NCI-H510A treated with DMSO at 0.1 percent for 48 hours (cell line): ENCODE measurements at places on chromosomes 11 and 22.

DNA sequence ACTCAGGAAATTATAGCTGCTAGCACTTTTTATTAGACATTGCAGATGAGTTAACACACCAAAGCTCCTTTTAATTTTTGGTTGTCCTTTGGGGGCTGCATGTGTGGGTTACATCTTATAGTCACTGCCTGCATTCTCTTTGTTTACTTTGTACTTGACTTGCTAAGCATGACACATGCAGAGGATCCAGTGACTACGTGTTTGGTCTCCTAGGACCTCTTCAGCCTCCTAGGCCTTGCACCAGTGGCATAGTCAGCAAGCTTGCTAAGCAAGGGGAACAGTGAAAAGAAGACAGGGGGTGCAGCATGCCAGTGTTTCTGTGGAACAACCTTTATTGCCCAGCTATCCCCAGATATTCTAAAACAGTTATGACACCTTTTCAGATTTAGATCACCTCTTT is 108.2 kb downstream of the PAX6 start:
- peak; percentile 28 for DNase-seq

DNA sequence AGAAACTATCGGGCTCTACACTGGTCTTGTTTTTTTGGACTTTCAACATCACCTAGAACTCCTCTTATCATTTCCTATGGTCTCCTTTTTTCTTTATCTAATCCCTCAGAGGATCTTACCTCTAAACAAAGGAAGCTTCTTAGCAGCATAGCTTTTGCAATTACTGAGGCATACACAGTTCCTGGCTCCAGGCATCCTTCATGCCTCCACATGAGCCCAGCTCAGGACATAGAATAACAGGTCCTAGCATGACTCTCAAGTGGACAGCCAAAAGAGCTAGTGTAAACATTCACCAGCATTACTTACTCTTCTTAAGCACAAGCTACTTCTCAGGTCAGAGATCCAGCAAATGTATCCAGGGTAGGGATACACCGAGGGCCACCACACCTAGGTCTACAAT is 17.1 kb downstream of the CFAP300 start:
- DNase-seq, result no peak

DNA sequence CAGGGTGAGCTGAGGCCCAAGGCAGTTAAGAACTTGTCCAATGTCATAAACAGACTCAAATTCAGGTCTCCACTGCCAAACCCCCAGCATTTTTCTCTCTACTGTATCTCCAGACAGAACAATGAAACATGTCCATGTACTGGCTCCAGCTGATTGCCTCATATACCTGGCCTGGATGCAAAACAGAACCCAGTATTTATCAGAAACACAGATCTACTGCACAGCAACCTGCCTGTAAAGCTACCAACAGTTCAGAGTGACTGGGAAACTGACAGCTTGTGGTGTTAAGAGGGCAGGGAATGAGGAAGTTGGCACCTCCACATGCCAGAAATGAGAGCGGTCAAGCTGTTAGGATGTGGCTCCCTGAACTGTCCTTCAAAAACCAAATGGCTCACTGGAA is 41.6 kb downstream of the C11orf71 start:
- no peak for DNase-seq

GRCh38 chr11:110098645-110099044 is 5.5 kb downstream of the ZC3H12C start:
- DNase-seq, result no peak

GRCh38 chr11:98568013-98568412 is 452.7 kb upstream of the CNTN5 start:
- DNase-seq, result peak; percentile 0

DNA sequence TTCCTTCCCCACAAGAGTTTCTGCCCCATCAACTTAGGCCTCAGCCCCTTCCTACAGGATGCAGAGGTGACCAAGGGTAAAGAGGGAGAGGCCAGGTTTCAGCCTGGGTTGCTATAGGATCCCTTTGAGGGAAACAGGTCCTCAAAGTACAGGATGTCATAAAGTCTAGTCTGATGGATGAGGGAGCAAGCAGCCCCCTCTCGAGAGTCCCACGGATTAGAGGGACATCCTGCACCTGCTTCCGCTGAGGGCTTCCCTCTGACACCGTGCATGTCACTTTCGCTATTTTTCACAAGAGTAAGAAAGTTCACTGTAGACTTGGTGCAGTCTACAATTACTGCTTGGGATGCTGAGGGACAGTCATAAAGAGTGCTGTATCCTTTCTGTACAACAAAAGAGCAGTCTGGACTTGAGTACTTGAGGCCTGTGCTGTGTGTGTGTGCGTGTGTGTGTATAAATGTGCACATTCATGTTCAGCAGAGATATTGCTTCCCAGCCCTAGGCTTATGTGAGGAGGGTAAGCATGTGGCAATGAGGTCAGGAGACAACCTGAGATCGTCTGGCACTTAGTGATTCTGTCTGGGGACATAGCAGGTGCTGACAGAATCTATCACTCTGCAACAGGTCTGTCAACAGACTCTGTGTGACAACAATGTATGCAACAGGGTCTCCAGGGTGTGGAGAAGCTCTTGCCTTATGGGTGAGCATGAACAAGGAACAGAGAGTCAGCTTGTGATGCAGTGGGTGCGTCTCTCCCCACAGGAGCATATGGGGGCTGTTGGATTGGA is 18.0 kb upstream of the CHST1 start:
- peak; percentile 44 for DNase-seq

- DNase-seq, result no peak
Measured at GRCh38 chr22:28628766-28629165, 50.9 kb downstream of the TTC28 start.

DNA sequence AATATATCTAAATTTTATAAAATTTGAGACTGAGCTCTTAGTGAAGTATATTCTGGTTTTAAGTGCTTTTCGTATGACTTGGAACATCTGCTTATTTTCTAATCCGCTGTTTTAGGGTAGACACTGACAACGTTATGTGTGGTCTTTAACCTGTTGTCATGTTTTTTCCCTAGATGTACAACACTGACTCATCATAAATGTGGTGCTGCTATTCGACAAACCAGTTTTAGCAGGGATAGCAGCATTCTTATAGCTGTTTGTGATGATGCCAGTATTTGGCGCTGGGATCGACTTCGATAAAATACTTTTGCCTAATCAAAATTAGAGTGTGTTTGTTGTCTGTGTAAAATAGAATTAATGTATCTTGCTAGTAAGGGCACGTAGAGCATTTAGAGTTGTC is 23.8 kb upstream of the HIKESHI start:
- no peak for DNase-seq

- DNase-seq, result no peak
Measured at GRCh38 chr11:30730011-30730410, 143.9 kb upstream of the MPPED2 start.

- DNase-seq, result no peak
Measured at GRCh38 chr11:110990311-110990710, 255.2 kb upstream of the POU2AF2 start.

DNA sequence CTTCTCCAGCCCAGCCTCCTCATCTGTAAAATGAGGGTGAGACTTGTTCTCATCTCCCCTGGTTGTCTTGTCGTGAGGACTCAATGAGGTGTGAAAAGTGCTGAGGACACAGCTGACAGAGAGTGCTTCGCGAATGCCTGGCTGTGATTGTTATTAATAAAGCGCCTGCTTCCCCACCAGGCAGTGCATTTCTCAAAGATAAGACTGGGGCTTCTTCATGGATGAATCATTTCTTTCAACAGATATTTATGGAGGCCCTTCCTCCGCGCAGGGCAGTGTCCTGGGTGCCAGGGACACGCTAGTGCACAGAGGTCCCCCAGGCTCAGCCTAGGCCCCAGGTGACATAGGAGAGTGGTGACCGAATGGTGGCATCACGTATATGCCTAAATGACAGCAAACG is 34.3 kb upstream of the SHISAL1 start:
- no peak for DNase-seq

DNA sequence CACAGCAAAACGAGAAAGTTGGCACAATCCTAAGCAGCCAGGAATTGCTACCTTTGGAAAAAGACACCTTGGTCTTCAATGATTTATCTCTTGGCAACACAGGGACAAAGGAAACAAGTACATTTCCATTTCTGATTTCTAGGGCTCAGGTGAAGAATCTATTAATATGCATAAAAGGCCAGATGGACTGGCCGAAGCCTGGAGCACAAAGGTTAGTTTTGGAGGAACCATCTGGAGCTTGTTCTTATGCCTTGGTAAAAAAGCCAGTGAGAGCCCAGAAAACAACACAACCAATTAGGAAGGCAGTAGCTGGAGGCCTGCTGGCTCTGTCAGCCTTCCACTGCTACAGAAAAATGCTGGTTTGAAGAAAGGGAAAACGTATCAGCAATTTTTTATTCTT is 713.5 kb upstream of the API5 start:
- DNase-seq, result no peak

DNA sequence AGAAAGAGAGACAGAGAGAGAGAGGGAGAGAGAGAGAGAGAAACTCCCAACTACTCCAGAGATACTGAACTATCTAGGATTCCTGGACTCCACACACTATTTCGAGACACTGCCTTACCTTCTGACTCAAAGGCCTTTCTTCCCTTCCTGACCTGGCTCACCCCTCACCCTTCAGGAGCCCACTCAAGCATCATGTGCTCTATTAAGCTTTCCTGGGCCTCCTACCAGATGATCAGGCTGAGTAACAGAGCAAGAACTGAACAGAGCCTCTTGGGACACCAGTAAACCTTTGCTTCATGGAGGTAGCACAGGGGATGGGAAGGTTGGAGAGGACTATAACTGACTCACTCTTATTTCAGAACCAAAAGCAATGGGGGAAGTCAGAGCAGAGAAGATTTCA is 31.4 kb downstream of the PLEKHA7 start:
- no peak for DNase-seq

- no peak for DNase-seq
Measured at GRCh38 chr11:71325418-71326327, 73.3 kb upstream of the SHANK2 start.

GRCh38 chr11:48154151-48154550 is 62.5 kb upstream of the OR4B1 start:
- no peak for DNase-seq

- no peak for DNase-seq
Measured at GRCh38 chr11:83918476-83918875, 632.3 kb upstream of the CCDC90B start.

- DNase-seq, result peak; percentile 63
Measured at GRCh38 chr22:36385491-36386350, 2.0 kb downstream of the MYH9 start.

GRCh38 chr22:37588546-37589215 is 8.8 kb upstream of the LGALS2 start:
- DNase-seq, result no peak

GRCh38 chr22:19823191-19823901 is 31.3 kb downstream of the GNB1L start:
- no peak for DNase-seq

DNA sequence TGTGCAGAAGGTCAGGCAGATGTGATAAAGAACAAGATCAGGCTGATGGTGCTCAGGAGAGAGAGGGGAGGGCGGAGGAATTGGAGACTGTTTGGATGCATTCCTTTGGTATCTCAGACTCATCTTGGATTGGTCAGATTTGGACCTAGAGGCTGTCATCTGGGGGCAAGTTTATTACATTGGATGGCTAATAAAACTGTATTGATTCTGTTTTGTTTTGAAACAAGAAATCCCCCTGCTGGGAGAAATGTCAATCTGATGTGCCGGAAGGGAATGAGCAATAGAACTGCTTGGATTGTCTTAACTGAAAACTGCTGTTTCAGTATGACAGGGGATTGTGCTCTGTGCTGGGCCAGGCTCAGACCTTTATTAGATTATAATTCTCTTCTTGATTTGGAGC is 25.5 kb upstream of the CCDC90B start:
- DNase-seq, result no peak

- no peak for DNase-seq
Measured at GRCh38 chr11:31823644-31824331, 12.7 kb upstream of the PAX6 start.

DNA sequence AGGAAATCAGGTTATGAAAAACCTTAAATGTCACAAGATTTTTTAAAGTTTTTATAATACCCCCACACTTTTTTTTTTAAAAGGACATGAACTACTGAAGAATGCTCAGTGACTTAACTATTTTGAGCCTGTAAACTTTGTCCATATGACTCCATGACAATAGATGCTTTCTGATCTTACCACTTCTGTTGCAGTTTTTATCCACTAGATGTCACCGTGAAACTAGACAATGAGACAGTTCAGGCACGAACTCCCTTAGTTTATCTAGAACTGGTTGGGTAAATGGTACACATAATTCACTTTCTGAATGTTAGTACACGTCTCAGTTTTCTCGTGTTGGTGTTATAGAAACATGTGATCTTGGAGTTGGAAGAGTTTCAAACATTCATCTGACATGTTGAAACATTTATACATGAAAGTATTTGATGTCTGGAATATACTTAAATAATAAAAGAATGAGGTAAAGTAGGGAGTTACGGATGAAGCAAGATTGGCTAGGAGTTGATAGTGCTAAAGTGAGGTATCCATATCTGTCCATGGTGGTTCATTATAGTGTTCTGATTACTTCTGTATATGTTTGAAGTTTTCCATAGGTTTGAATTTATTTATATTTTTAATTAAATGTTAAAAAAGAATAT is 8.1 kb downstream of the CCDC15 start:
- DNase-seq, result peak; percentile 18

DNA sequence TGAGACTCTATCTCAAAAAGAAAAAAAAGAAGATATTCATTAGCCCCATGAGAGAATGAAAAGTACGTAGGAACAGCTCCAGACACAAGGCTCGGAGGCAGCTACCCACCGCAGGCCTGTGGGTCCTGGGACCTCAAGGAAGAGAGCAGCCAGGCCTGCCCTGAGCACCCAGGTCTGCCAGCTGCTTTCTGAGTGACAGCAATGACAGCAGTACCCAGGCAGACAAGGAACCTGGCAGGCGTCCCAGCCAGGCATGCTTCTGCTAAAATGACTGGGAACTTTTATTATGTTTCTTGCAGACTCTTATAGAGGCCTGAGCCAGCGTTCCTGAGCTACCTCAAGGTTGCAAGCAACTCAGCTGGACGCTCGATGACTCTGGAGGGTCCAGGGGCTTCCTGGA is 31.6 kb downstream of the CPT1A start:
- no peak for DNase-seq

DNA sequence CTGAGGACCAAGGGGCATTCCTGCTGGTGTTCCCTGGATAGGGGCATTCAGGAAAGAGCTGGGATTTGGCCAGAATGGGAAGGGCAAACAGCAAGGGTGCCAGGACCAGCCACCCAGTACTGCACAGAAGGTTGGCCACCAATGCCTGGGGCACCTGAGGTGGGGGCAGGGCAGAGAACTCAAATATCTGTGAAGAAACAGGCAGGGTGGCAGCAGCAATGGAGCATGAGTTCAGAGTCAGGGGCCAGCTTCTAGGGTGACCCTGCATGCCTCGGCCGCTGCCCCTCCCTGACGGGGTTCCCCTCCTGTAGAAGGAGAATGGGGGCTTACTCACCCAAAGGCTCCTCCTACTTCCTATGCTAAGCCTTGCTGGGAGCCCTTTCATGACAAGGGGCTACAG is 79.3 kb upstream of the SHANK2 start:
- no peak for DNase-seq

GRCh38 chr11:99693941-99694492 is 673.3 kb downstream of the CNTN5 start:
- DNase-seq, result no peak

DNA sequence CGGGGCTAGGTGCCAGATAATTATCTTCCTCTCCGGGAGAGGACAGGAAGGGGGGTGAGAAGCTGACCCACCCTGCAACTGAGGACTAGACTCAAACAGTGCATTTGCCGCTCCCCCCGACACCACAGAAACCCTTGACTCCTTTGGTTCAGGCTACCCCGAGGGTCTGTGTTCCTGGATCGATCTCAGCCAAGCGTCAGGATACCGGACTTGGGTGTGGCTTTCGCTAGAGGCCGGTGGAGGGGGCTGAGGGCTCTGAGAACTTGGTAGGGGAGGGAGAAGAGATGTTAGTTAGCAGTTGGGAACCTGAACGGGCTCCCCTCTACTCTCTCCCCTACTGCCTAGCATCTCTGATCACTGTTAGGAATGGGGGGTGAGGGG is 840 bp downstream of the SEZ6L start:
- DNase-seq, result no peak
